CD8-positive, alpha-beta T cell (primary cell): ENCODE measurements at places on chromosomes 2 and 18.

- DNase-seq, result no peak
Observed at GRCh38 chr18:64330931-64331330, 182.0 kb upstream of the LINC00305 start.

- no peak for DNase-seq
Observed at GRCh38 chr2:70648961-70649360, 95.3 kb upstream of the TGFA start.

DNA sequence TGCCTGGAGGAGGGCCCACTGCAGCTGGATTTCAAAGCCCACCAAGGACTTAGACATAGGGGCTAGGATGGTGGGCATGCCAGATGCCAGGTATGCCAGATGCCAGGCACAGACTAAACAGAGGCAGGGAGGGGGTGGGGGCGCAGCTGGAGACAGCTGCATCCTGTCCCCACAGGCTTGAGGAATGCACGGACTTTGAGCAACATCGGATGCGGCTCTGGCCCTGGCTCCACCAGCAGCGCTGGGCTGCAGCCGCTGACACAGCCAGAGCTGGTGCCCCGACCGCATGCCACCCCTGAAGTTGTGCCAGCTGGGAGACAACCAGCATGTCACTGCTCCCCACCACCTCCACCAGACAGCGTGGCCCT, 39.5 kb downstream of the AQP12A start:
- DNase-seq, result no peak

GRCh38 chr2:122486086-122486485, 730.6 kb downstream of the TSN start:
- DNase-seq, result no peak

GRCh38 chr18:49590608-49591007, 28.8 kb downstream of the LIPG start:
- no peak for DNase-seq

DNA sequence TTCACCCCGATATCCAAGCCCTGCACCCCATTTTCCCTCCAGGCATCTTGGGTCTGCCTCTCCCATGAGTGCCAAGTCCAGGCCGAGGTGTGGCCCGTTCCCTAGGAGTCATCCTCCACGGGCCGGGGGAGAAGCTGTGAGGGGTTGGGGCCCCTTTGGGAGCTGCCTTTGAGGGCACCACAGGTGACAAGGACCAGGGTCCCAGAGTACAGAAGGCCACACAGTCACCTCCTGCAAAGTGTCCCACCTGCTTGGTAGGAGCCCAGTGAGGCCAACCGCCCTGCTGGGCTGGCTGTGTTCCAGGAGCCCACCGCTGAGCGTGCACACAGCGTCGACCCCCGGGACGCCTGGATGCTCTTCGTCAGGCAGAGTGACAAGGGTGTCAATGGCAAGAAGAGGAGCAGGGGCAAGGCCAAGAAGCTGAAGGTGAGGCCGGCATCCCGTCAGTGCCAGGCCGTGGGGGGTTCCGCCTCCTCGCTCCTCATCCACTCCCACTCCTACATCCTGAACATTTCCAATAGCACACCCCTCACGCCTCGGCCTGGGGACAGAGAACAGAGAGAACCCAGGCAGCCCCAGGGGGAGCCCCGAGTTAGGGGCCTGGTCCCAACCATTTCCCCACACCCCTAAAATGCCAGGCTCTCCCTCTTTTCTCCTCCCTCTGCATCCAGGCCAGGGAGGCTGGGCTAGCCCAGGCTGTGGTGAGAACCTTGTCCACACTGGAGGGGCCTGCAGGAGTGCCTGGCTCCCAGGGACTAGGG, 2.7 kb downstream of the ERFE start:
- no peak for DNase-seq

- DNase-seq, result no peak
Observed at GRCh38 chr2:232687382-232688160, 9.6 kb upstream of the GIGYF2 start.
